ENCODE measurements at places on chromosomes 7 and 10.

DNA sequence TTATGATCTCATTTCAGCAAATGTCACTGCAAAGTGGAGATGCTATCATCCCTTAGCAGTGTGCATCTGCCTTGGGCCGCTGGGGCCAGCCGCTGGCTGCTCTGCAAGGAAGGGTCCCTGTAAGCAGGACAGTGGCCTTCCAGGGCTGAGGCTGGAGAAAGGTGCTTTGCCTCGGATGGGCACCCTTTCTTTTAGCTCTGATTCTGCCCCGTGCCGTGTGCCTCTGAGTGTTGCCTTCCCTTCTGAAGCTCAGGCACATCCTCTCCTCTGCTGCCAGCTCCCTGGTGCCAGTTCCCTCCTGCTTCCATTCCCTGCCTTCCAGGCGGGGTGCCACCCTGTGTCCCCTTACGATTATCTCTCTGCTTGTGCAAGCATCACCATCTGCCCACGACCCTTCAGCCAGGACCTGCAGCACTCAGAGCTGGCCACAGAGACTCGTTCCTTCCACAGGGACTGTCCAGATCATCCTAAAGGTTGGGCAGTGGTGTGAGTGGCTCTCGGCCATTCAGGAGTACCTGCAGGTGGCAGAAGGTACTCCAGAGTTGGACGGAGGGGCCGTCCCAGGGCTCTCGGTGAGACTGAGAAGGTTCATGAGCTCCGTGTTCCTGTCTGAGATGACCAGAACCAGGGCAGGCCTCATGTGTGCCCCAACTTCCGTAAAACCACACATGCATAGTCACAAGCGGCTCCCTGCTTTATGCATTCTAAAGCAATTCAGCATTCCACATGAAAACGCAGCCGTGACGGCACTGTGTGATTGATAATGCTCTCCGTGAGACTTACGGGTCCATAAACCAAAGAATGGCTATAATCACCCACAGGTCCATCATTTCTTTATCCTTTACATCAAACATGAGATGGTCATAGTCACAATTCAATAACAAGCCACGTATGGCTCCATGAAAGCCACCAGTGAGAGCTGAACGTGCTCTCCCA, 371.4 kb downstream of the DNAJB6 start:
- DNase-seq: no peak

GRCh38 chr7:92517631-92518030, 10.7 kb downstream of the PEX1 start:
- DNase-seq: no peak

DNA sequence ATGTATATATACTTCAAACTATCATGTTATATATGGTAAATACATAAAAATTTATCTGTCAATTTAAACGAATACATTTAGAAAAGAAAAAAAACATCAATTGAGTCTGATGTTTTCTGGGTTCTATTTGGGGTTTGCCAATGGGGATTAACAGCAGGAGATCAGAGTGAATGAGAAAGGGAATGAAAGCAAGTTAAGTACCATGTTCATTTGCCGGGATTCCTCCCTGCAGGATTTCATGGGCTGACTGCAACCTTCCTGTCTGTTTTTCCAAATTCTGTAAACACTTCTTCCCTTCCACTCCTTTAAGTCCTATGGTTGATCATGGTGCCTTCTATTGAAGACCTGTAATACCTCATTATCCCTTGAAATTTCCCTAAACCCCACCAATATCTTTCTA, 33.9 kb upstream of the SEMA3A start:
- no peak for DNase-seq

DNA sequence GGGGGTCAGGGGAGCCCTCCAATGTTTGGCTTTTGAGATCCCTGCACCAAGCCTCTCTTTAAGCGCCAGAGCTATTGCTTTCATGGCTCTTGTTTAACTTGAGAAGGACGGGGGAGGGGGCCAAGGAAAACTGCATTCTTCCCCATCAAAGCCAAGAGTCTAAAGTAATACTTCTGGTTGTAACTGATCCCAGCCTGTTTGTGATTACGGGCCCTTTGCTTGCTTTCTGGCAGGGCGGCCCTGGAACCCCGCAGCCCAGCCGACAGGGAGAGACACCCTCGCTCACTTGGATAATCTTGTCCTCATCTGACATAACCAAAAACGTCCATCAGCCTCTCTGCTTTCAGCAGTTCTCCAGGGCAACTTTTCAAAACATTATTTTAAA, 154.7 kb downstream of the NEURL1 start:
- DNase-seq: no peak

GRCh38 chr10:37975401-37975991, 951 bp downstream of the ZNF25 start:
- peak; percentile 72 for DNase-seq

GRCh38 chr7:2681929-2682799, 5.8 kb upstream of the AMZ1 start:
- DNase-seq: no peak

DNA sequence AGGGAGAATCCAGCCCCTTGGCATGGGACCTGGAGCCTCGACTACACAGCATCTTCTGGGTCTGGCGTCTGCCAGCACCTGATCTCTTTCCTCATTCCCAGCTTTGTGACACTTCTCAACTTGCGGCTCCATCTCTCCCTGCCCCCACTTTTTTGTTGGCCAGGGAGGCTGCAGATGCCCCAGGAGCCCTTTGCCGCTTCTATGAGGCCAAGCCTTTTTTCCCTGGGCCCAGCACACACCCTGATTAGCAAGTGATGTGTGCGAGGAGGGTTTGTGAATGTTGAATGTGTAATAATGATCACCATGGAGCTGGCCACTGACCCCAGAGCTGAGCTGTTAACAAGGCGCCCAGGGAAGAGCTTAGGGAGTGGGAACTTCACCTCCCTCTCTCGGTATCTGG, 4.4 kb downstream of the EVX1 start:
- DNase-seq: no peak

DNA sequence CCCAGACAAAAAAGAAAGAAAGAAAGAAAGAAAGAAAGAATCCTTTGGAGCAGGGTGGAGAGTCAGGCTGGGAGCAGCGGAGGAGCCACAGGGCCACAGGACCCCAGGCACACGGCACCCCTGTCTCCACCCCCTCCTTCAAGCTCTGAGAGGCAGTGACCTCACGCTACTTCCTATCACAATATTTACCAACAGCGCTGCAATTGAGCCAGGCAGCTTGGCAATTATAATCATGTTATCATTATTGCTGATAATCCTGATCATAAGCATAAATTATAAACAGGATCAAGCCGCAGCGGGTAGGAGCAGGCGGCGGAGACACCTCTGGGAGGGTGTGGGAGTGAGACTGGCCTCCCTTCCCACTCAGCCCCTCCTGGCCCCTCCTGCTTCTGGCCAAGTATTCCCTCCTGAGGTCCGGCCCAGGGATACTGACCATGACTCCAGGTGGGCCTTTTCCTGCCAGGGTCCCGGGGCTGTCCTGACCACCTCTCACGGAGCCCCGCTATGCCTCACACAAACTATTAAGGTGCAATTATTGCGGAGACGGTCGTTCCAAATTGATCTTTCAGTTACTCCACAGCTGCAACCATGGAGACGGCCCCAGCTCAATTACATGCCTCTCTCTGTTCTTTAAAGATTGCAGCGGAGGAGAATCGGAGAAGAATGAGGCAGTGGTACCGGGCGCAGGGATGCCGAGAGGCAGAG, 10.0 kb upstream of the GTF2IRD1 start:
- DNase-seq: no peak

DNA sequence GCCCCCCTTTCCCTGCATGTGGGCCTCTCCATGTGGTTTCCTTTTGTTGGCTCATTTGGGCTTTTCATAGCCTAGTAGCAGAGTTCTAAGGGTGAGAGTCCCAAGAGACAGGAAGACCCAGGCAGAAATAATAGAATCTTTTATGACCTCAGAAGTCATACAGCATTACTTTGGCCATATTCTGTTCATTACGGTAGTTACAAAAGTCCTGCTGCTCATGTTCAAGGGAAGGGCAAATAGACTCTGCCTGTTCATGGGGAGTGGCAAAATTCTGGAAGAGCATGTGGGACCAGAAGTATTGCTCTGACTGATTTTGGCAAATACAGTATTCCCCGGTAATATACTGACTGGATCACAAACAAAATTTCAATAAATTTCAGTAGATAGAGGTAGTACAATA, 910.3 kb downstream of the LRMDA start:
- DNase-seq: no peak

GRCh38 chr10:125692196-125692595, 9.2 kb upstream of the TEX36 start:
- no peak for DNase-seq

GRCh38 chr10:116353817-116354216, 29.6 kb downstream of the CCDC172 start:
- no peak for DNase-seq

GRCh38 chr7:16708511-16708910, 45.0 kb upstream of the TSPAN13 start:
- DNase-seq: no peak

GRCh38 chr7:121610243-121610642, 214.1 kb upstream of the FAM3C start:
- no peak for DNase-seq

GRCh38 chr7:123437447-123437995, 96.9 kb downstream of the IQUB start:
- DNase-seq: peak; percentile 23

DNA sequence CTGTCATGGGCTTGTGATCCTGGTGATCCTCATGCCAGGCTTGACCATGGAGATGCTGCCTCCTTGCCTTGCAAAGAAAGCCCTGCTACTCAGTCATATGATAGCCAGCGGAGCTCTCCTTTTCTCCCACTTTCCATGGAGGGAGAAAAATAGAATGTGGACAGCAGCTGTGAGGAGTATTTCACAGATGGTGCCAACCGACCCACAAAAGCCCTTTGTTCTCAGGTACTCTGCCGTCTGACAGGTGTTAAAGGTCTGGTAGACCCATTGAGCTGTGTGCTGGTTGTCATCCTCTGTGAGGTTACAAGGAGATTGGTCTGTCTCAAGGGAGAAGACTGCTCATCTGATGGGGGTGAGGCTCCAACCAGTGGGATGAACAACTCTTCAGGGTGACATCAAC, 29.5 kb upstream of the COBL start:
- DNase-seq: no peak

DNA sequence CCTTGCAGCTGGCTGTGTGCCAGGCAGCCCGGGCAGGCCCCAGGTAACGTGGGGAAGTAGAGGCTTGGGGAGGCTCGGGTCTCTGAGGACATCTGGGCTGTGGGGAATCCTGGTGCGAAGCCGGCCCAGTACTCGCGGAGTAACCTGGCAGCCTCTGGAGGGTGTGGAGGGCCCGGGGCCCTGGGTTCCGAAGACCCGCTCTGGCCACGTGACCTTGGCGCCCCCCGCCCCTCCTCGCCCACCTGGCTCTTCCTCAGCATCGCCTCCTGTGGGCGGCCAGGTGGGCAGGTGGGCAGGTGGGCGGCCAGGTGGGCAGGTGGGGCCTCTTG, 143.1 kb downstream of the WDR37 start:
- DNase-seq: no peak

DNA sequence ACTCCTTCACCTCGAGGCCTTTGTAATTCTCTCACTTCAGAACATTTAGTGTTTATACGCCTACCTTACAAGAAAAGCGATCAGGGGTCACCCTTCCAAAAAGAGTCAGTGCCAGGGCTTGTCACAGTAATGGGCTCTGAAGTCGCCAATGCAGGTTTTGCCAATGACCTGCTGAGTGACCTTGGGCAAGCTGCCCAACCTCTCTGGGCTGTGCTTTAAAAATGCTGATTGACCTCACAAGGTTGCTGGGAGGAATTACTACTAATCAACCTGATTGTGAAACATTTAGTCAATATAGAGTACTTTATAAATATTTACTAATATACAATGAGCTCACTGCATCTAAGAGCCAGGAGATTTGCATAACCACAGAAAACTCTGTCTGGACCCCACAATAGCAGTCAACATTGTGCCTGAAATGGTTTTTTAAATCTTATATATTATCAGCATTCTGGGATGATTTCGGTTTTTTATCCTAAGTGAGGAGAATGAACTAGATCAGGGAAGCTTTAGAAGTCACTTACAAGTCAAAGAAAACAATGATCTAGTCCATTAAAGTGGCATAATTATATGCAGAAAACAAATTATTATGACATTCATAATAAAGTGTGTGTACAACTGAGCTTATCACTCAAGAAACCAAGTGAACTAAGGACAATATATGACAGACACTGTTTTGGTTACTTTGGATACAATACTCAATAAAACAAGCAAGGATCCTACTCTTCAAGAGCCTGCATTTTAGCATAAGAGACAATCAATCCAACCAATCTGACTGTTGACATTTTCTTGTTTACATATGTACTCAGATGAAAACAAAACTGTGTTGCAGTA, 290.5 kb downstream of the SORCS1 start:
- DNase-seq: no peak

GRCh38 chr10:20962165-20962564, 65.1 kb upstream of the NEBL start:
- DNase-seq: no peak

GRCh38 chr10:131666091-131666490, 234.7 kb upstream of the PPP2R2D start:
- no peak for DNase-seq

DNA sequence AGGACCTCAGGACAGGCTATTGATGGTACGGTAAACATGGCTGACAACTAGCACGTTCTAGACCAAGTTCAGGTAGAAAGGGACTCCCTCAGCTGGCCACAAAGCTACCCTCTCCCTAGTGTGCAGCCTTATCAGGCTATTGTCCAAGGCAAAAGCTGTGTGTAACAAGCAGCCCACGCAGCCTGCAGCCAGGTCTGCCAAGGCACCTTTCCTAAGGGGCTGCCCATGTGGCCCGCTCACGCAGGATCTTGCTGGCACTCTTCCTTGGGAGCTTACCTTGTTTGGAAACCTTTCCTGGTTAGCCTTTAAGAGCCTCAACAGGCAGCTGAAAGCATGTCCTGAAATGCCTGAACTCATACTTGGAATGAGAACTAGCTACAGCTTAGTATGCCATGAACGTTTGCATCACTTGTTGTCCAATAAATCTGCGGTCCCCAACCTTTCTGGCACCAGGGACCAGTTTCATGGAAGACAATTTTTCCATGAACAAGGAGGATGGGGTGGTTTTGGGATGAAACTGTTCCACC, 51.7 kb downstream of the SYPL1 start:
- no peak for DNase-seq

DNA sequence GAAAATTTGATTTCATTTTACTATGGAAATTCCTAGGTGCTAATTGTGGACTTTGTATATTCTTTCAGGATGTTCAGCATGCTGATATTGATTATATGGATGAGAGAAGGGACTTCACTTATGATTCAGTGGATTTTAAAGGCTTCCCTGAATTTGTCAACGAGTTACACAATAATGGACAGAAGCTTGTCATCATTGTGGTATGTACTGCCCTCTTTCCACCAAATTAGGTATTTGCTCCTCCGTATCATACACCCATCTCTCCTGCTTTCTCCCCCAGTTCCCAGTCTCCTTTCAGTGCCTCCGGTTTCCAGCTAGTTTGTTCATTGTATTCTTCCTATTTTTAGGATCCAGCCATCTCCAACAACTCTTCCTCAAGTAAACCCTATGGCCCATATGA, 34.6 kb downstream of the MGAM start:
- DNase-seq: peak; percentile 24

- no peak for DNase-seq
Measured at GRCh38 chr7:36986511-36986933, 262.2 kb upstream of the AOAH start.

DNA sequence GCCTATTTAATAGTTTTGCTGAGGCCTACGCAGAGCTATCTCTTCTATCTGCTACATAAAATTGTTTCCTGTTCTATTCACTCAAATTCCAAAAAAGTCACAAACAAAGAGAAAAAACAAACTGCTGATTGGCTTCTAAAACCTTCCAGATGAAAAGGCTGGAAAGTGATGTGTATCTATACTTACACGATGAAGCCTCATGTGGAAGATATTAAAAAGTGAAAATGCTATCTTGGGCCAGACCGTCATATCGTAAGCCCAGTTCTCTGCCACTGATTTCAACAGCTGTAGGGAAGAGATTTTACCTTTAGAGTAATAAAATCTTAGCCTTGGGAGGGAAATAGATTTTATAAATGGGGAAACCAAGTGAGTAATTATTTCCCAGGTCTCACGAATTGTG, 394.8 kb downstream of the KIF20B start:
- no peak for DNase-seq

All from MV-4-11 (cell line).